ENCODE measurements at places on chromosomes 7 and 10.

DNA sequence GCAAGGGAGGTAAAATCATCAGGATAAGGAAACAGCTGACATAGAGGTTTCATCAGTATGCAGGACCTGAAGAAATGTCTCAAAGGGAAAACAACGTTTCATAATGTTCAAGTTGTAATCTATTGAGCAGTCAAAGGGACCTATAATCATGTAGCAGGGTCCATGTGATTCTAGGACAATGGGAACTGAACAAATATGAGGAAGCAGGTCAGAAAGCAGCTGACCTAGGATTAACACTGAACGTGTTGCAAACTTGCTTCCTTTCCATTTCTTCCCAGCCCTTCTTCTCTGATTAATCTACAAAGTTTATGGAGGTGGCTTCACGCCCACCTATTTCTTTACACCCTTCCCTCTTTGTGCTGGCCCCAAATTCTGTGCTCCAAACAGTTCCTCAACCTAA lies 256.9 kb upstream of the AKR1E2 start:
- no peak for DNase-seq

- no peak for DNase-seq
Observed at GRCh38 chr10:5643346-5644067, 22.9 kb downstream of the ASB13 start.

GRCh38 chr10:21053953-21054690 lies 157.0 kb upstream of the NEBL start:
- no peak for DNase-seq

GRCh38 chr7:128530855-128531104 lies 54.2 kb downstream of the METTL2B start:
- DNase-seq = no peak

DNA sequence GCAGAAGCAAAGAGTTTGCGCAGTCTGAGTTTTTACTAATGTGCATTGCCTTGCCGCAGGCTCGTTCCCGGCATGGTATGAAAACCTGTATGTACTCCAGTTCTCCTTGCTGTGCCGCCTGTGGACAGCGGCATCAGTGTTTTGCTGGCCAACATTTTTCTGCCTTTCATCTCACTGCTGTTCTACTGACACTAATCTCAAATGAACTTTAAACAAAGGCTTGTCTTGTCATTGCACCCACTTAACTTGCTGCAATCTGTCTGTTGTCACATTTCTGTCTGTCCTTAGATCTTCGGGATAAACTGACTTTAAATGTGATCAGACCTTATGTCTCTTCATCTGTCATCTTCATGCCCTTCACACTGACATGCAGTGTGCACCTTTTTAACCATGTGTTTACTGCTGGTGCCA lies 71.7 kb upstream of the ZNRF2 start:
- peak; percentile 54 for DNase-seq

- no peak for DNase-seq
Observed at GRCh38 chr10:27685681-27686080, 59.9 kb downstream of the MKX start.

DNA sequence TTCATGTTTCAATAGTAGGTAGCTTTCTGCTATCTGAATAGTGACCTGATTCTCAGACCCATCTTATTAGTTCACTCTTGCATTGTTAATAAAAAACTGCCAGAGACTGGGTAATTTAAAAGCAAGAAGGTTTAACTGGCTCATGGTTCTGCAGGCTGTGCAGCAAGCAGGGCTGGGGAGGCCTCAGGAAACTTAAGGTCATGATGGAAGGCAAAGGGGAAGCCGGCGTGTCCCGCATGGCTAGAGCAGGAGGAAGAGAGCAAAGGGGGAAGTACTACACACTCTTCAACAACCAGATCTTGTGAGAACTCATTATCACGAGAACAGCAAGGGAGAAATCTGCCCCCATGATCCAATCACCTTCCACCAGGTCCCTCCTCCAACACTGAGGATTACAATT lies 185.2 kb upstream of the PITRM1 start:
- no peak for DNase-seq

- no peak for DNase-seq
Observed at GRCh38 chr7:37297546-37297945, 151.1 kb downstream of the ELMO1 start.

- DNase-seq = no peak
Observed at GRCh38 chr7:117053432-117053831, 100.1 kb downstream of the ST7 start.

GRCh38 chr10:6083523-6084475 lies 5.0 kb upstream of the RBM17 start:
- DNase-seq = no peak

DNA sequence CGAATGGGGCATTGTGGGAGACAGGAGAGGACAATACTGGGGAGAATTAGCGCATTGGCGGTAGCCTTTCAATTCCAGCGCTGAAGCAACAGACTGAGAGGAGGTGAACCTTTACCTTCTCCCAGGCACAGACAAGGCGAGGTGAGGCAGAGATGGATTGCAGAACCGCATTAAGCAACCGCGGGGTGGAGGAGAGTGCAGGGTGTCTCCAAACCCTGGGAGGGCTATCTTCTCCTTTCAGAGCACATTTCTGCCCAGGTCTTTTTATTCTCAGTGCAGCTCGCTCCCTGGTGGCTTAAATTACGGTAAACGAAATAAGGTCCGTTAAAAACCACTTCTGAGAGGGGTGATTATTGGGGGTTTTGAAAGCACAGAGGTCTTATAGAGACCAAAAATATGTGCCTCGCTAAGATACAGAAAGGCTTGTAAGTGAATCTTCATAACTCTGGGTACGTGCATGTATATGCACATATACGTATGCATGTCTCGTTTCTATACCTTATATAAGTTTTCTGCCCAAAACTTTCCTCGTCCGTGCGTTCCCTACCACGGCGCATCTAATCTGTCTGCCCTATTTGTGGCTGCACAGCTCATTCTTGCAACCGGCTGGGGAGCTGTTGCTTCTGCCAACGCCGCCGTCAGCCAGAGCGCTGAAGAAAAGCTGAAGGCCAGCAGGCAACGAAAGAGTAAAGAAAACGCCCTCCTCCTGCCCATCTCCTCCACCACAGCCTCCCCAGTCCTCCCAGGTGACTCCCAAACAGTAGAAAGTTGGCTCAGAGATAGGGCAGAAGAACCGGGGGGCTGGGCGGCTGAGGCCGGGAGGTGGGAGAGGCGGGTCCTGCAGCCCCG lies 895 bp upstream of the ZNF804B start:
- DNase-seq = peak; percentile 62

- DNase-seq = no peak
Observed at GRCh38 chr7:37494926-37495325, 46.3 kb upstream of the ELMO1 start.

- DNase-seq = no peak
Observed at GRCh38 chr10:130809761-130810515, 501.6 kb downstream of the TCERG1L start.

GRCh38 chr10:111207500-111207899 lies 130.7 kb downstream of the ADRA2A start:
- no peak for DNase-seq

DNA sequence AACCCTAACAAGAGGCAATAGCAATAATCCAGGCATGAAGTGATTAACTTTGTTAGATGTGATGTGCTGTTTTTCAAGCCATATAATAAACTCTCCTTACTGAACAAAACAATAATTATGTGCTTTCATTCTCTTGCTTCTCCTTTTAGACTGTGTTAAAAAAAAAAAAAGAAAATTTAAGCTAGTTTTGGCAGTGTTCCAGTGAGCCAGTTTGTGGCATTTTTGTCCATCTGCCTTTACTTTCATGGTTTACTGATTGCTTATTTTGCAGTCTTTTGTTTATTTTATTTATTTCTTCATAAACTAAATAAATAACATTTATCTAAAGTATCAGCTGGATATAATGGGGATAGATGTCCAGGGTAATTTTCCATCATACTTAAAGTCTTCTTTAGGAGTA lies 625.3 kb downstream of the CNTNAP2 start:
- no peak for DNase-seq

DNA sequence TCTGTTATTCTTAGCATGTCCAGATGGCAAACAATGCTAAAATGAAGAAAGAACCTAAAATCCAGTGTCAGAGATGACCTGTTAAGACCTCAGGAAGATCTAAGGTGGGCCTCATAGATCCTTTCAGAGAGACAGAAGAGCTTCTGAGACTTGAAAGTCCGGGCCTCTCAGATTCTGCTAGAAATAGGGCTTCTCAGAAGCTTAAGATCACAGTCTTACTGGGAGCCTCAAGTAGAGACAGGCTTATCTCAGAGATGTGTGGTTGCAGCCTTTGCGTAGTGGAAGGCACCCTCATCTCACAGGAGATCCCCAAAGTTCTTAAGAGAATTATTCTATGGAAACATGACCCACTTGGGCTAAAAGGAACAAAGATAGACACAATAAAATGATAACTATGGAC lies 642.8 kb downstream of the TNS3 start:
- no peak for DNase-seq

GRCh38 chr10:10677479-10677878 lies 340.2 kb upstream of the CELF2 start:
- DNase-seq = peak; percentile 46

DNA sequence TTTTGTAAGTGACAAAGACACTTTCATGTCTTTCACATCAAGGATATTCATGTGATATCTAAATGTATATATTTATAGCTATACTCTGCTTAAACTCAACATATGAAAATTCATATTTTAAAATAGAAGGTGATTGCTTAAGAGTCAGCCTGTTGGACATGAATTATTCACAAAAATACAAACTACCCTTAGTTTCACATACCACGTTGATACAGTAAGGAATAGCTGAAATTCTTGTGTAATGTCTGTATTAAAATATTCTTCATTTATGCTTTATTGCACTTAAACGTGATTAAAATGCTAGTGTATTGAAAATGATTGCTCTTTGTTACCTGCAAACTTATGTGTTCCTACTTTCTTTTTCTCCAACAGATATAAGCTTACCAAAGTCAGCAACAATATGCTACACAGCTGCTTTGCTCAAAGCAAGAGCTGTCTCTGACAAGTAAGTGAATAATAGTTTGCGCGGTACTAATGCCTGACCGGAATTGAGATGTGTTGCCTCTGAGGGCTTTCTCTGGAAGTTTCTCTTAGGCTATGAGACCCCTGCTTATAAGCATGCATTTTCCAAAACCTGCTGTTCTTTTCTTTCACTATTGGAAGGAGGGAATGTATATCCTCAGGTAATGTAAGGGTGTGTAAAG lies 133.8 kb downstream of the WNT2 start:
- no peak for DNase-seq

GRCh38 chr7:137669706-137670105 lies 177.1 kb downstream of the DGKI start:
- DNase-seq = no peak

DNA sequence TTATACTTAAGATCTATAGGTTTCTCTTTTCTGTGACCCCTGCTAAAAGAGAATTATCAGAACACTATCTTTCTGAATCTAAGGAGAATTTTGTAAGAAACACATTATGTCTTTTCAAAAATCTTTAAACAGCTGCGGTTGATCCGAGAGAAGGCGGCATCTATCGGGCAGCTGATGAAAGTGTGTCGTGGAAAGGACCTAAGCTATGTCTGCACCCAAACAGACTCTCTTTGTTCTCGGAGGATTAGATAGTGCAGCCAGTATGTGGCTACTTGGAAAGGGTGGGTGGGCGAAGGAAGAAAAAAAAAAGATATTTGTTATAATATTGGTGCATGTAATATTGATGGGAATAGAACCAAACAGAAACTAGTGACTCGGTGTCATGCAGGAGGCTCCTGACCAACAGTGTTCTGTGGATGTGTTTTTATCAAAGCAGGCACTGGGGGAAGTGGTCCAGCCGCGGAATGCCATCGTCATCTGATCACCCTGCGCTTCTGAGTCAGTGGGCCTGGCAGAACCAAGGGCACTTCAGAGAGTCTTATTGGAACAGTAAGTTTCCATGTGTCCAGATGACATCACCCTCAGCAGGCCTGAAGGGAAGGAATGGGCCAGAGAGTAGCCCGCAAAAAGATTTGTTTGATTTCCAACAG lies 509.7 kb upstream of the AKR1E2 start:
- peak; percentile 69 for DNase-seq

DNA sequence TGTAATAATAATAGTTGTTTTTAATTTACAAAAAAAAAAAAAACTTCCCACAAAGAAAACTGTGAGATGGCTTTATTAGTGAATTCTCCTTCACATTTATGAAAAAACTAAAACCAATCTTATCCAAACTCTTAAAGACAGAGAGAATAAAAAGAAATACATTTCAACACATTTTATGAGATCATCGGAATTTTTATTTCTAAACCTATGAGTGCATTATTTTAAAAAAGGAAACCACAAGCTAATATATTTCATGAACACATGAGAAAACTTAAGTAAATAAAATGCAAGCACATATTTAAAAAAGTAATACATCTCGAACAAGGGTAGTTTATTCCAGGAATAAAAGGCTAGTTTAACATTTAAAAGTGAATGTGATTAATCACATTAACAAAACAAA lies 31.5 kb downstream of the C7orf25 start:
- DNase-seq = no peak

GRCh38 chr7:19381321-19381720 lies 236.1 kb upstream of the FERD3L start:
- no peak for DNase-seq

DNA sequence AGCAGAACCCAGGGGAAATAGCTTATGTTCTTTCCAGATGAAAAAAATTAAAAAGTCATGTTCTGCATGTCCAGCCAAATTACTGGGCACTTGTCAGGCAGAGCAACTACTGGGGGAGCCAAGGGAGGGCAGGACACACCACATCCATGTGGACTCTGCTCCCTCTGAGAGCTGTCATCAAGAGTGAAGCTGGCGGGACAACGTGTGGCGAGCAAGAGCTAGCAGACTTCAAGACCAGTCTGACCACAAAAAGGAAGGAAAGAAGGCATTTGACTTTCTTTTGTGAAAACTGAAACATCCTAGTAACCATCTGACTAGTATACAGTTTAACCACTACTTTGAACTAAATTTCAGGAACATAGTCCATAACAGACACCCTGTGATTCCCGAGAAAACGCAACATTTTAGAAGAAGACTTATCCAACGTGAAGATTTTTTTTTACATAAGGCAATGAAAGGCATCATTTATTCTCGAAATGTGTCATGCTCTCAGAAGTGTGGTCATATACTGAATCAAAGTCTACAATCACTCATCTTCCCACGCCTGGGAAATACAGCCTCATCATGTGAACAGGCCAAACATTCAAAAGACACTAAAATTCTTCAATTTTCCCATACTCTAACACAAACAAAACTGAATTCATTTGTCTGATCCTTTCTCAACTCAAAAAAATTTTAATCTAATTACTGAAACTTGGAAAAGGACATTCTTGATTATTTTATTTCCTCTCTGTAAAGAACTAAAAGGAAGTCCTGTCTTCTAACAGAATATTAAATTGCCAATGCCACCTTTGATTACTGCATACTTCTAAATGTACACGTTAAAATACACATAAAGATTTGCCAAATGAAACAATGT lies 15.5 kb downstream of the CYTH3 start:
- peak; percentile 51 for DNase-seq

GRCh38 chr10:103232131-103232673 lies 13.5 kb upstream of the RPEL1 start:
- no peak for DNase-seq
